ENCODE measurements at places on chromosomes 6 and 20.

GRCh38 chr6:71388068-71388744, 99.6 kb downstream of the OGFRL1 start:
- DNase-seq = no peak

- no peak for DNase-seq
Measured at GRCh38 chr20:57498425-57499400, 26.2 kb downstream of the CTCFL start.

- no peak for DNase-seq
Measured at GRCh38 chr6:27776504-27776903, 135.7 kb downstream of the OR2B2 start.

DNA sequence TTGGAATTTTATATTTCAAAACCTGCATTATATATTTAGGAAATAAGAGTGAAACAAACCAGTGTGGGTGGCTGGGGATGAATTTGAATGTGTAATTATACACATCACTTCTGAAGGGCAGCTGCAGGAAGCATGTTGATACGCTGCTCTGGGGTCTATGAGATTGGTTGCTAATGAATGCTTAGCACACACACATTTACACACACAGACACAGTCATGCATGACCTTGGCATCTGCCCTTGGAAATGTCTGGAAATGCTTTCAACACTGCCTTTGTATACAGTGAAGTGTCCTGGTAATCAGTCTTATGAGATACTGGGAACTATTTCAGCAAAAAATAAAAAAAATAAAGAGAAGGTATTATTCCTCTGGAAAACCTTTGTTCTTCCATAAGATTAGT, 83.4 kb downstream of the ELOVL4 start:
- no peak for DNase-seq

GRCh38 chr6:146434732-146435390, 108.8 kb upstream of the RAB32 start:
- no peak for DNase-seq

DNA sequence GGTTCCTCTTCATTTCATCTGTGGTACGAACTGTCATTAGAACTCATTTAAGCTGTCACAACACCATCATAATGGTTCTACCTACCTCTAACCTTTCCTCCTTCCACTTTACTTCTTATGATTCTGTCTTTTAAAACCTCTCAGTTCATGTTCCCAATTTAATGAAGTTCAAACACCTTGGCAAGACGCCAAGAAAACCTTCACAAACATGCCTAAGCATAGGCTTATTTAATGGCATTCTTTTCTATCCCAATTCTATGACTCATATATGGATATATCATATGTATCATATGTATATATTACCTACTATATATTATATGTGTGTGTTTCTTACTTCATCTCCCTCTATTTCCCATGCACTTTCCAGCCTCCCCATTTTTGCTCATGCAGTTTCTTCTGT, 283.4 kb upstream of the TBX18 start:
- no peak for DNase-seq
